ENCODE measurements at places on chromosomes 7 and 10.

- no peak for DNase-seq
Observed at GRCh38 chr10:132188331-132188730, 1.6 kb downstream of the DPYSL4 start.

DNA sequence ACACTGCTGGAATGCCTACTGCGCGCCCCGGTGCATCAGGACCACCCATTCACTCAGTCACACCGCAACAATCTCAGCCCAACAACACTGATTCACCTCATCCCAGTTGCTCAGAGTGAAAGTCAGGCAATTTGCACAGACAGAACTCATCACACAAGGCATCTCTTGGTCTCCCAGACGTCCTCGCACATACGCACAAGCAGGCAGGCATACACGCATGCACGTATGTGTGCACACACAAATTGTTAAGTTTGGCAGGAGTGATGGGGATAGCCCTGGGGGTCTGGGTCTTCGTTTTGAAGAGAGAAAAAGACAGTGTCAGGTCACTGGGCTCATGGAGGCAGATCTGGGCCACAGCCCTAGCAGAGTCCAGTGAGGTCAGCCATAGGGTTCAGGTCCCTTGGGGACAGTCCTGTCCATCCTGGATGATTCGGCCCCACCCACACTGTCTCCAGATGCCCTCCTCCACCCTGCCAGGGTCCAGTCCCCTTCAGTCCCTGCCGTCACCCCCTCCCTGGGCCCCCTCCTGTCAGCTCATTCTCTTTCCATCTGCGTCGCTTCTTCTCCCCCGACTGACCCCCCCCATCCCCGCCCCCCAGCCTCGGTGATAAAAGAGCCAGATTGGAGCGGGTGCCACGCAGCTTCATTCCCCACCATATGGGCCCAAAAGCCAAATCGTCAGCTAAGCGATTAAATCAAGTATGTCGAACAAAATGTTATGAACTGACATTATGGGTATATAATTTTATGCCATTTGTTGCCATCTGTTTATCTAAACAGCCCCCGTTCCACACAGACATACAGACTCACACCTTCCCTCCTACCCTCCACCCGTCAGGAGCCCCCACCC, 48.5 kb upstream of the SLF2 start:
- no peak for DNase-seq

- no peak for DNase-seq
Observed at GRCh38 chr10:20893297-20893696, 3.8 kb downstream of the NEBL start.

- no peak for DNase-seq
Observed at GRCh38 chr10:6197321-6197720, 5.4 kb upstream of the PFKFB3 start.

DNA sequence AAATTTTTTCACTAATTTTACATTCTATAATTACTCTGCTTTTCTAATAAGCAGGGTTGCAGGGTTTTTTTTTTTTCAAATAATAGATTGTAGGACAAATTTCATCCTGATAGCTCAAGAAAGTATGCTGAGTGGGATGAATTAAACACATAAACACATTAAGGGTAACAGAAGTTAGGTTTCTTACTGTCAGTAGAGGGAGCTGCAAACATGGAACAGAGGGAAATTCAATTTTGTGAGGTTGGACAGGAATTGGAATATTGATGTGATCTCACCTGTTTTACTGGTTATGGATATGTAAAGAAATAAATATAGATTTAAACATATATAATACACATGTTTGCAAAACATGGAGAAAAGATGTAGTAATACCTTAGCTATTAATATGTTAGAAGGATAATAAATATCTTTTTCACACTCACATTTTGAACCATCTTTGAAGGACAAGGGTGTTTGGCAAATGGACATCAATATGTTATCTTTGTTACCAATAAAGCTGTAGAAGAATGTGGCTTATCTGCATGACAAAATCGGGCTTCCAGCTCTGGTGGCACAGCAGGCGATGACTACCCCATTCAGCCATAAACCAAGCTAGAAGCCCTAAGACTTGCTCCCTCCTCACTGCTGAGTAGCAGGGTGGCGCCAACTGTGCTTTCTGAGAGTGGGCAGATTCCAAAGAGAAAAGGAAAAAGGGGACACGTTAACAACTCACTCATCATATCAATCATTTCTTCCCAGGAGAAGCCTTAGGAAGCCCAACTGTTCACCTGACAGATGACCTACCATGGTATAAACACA, 1257.4 kb downstream of the GATA3 start:
- DNase-seq, result no peak

DNA sequence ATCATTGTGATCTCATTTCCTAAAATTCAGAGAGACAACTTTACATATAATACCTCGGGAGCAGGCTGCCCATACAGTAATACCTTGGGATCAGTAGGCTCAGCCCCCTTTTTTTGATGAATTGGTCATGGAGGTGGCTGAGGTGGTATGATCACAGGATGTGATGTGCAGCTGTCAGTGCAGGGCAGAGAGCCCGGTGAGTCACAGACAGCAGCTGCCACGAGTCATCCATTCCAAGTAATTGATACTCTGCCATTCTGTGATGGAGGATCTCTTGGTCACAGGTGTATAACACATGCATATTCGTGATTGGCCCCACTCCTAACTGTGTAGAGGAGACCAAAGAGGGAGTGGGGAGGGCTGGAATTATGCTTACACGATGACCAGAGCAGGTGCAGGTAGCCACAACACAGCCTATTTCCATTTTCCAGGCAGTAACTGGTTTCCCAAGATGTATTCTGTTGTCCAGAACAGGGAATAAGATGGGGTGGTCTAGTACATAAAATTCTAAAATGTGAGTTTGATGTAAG, 14.1 kb downstream of the NRCAM start:
- DNase-seq, result no peak

DNA sequence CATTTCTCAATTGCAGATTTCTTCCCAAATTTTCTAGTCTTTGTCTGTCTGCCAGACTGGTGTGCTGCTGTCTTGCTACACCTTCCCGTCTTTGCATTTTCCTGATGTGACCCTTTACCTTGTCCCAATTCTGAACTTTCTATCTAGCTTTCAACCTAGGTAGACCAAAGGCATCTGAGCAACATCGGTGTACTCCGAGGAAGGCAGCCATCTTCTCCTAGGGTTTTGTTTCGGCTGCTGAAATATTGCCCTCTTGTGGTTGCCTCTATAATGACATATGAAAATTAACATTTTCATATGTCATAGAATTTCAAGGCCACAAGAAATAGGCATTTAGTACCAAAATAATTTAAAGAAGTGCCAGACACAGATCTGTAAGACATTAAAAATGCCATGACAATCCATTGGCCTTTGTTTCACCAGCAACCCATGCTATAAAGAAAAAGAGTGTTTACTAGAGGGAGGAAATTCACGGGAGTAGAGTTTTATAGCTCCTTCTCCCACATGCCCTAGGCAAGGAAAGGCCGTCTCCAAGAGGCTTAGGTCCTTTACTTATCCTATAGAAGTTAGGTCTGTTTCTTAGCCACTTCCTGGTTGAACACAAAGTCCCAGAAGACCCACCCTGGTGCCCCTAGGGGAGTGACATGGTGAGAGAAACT, 23.4 kb downstream of the OR9A2 start:
- DNase-seq, result no peak

- no peak for DNase-seq
Observed at GRCh38 chr10:124498056-124498455, 36.4 kb downstream of the LHPP start.

GRCh38 chr10:63434866-63435854, 30.6 kb downstream of the JMJD1C start:
- no peak for DNase-seq

- no peak for DNase-seq
Observed at GRCh38 chr10:62759599-62760175, 44.8 kb upstream of the ADO start.

DNA sequence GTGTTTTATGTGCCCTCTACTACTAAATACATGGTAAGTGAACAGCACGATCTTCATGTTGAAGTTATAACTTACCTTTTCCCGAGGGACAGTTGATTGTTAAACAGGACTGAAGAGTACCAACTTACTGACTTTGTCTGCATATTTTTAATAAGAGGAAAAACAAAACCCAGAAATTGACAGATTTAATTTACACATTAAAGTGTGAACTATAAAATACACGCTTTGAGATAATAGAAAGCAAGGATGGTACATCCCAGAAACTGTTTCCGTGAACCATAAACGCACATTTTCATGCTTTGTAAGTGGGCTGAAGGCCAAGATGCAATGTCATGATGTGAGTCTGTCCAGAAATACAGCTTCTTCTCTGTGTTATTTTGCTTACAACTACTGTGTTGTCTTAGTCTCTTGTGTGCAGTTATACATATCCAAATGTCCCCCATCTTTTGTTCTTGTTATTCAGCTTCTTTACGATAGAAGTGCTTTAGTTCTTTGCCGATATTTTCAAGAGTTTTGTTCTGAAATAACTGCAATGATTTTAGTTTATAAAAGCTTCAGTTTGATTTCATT, 190.1 kb downstream of the MLLT10 start:
- DNase-seq, result no peak

- no peak for DNase-seq
Observed at GRCh38 chr7:99004781-99005500, 126.6 kb downstream of the TRRAP start.

- DNase-seq, result no peak
Observed at GRCh38 chr10:11825796-11826414, 2.7 kb downstream of the PROSER2 start.

DNA sequence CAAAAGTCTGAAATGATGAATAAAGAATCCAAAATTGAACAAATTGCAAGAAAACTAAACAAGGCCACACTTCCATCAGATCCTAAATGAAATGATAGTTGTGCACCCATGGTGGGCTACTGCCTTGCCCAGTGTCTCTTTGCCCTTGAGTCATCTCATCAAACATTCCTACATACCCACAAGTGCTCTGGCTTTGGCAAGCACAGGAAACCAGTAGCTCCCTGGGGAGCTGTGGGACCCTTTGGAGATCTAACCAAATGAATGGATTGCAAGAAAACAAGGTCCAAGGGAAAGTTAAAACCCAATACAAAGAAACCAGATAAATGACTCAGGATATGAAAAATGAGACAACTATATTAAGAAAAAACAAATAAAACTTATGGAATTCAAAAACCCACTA, 129.8 kb upstream of the TMEM229A start:
- no peak for DNase-seq

DNA sequence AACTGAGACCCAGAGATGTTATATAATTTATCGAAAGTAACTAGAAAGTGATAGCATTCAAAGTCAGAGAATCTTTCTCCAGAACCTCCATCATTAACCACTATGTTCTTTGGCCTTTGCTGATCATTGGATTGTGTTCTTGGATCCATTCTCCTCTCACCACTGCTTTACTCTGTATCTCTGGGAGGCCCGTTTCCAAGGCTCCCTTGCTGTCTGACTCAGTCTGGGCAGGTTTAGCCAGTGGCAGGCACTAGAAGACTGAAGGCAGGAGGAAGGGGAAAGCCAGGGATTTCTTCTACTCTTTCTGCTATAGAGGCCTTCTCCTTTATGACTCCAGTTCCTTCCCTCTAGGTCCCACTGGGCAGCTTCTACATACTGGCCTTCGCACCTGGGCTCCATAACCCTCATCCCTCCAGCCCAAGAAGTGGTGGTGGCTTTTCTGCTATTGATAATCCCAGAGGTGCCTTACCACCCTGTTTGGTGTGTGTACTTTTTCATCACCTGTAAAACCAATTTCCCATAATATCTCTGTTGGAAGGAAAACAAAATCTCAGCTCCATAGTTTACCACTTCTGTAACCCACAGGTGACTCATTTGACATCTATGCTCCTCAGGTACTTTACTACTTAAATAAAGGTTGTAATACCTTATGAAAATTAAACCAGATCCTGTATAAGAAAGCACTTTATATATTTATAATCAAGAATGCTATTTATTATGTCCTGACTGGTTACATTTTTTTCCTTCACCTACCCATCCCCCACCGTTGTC, 36.0 kb downstream of the BCAP29 start:
- DNase-seq, result no peak

DNA sequence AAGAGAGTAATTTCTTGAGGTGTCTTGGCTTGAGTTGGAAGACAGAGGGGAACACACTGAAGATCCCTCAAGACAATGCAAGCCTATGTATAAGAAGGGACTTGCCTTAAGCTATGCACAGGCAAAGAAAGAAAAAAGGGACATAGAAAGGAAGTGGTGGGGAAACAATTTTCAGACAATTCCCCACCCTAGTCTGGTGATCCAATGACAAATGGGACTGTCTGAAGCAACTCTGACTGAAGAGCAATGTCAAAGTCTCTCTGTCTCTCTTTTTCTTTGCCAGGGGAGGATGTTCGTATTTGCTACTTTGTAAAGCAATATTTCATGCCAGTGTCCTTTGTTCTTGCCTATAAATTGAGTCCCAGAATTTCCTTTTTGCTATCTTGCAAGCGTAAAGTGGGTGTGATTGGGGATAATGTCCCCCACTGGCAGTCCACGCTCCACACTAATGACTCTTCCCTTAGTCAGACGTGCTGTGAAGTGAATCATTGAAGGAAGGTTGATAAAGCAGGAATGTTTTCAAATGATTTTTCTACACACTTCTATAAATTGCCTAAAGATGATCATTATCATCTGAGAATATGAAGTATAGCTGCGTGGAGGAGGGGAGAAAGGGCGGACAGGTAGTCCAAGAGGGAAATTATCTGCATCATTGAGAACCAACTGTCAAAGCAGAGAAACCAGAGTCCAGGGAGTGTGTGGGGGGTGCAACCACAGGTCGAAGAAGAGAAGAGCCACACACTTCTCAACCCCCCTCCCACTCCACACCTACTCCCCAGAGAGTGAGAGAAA, 243.8 kb upstream of the ETV1 start:
- DNase-seq, result no peak

DNA sequence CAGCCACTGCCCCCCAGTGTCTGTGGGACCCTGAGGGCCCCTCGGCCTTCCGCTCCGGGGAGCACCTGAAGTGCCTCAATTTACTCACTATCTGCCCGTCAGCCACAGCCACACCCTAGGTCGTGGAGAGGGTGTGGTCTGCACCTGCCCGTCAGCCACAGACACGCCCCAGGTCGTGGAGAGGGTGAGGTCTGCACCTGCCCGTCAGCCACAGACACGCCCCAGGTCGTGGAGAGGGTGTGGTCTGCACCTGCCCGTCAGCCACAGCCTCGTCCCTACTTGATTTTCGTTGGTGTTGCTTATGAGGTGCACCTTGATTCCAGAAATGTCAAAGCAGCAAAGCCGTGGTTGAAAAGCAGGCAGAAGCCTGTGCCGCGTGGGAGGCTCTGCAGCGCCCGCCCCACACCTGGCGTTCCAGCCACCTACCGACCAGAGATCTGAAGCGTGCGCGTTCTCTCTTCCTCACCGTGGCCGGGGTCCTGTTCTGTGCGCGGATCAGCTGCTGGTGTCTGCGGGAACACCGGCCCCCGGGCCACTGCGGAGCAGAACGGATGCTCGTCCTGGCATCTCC, 101.6 kb downstream of the DYNC2I1 start:
- no peak for DNase-seq

- no peak for DNase-seq
Observed at GRCh38 chr7:25459057-25459456, 230.8 kb upstream of the NPVF start.

GRCh38 chr7:41425926-41426325, 277.0 kb downstream of the INHBA start:
- no peak for DNase-seq

DNA sequence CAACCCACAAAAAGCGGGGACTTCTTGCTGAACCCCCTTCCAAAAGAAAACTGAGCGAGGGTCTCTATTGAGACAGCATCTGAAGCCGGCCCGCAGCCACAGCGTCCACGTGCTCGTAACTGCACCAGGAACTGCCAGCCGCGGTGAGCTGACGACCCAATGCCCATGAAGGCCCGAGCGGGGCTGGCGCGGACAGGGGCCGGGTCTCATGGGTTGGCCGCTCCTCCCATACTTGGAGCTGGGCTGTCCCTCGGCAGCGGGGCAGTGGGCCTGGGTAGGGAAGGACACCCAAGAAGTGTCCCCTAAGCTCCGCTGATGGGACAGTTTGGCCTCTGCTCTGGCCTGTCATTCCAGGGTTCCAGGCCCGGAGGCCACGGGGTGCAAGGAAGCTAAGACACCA, 22.3 kb downstream of the CYP2W1 start:
- no peak for DNase-seq

Data from stimulated activated CD8-positive, alpha-beta memory T cell treated with anti-CD3 and anti-CD28 coated beads, Interleukin-15, amount 100 ng/mL, for 1 hour (primary cell).